Fibroblast of skin of left biceps (primary cell): ENCODE measurements at places on chromosomes 6 and 20.

DNA sequence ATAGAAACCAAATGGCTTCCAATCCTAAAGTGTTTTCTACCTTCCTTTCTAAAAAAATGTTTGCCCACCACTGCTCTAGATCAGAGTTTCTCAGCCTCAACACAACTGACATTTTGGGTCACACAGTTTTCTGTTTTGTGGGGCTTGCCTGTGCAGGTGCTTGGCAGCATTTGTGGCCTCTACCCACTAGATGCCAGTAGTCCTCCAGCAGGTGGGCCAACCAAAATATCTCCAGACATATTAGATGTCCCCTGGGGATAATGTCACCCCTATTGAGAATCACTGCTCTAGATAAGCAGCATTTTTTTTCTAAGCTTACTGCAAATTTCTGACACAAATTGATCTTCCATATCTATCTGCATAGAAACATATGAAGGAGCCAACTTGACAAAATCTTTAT, 26.3 kb upstream of the EPM2A start:
- DNase-seq, result no peak

DNA sequence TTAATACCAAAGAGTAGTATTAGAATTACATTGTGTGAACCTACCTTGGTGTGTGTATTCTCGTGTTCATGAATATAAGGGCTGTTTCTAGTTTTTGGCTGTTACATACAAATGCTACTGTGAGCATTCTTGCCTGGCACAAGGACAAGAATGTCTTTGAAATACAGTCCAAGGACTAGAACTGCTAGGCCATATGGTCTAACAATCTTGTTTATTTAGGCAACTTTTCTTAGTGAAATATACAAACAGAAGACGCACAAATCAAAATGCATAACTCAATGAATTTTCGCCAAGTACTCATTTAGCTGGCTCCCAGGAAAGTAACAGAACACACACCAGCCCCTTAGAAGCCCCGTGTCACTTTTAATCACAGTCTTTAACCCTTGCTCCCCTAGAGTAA, 28.5 kb downstream of the KDM1B start:
- DNase-seq, result peak; percentile 12

- peak; percentile 33 for DNase-seq
Measured at GRCh38 chr20:23225407-23226060, 125.1 kb upstream of the NXT1 start.

DNA sequence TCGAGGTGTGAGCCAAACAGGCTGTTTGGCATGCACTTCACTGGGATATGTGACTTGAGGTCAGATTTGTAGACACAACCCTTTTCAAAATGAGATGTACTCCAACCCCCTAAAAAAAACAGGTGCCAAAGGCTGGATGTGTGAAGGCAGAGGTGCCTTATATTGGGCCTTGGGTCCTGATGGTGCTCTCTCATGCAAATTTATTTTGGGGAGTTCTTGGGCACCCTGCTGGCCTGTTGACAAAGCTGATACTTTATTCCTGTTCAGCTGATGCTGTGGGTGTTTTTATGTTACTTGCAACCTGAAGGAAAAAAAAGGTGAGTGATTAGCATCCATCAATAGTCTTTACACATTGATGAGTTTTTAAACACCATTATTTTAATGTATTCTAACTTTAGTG, 121.5 kb downstream of the DNAH8 start:
- no peak for DNase-seq

GRCh38 chr6:135323979-135324378, 142.9 kb downstream of the MYB start:
- DNase-seq, result no peak

DNA sequence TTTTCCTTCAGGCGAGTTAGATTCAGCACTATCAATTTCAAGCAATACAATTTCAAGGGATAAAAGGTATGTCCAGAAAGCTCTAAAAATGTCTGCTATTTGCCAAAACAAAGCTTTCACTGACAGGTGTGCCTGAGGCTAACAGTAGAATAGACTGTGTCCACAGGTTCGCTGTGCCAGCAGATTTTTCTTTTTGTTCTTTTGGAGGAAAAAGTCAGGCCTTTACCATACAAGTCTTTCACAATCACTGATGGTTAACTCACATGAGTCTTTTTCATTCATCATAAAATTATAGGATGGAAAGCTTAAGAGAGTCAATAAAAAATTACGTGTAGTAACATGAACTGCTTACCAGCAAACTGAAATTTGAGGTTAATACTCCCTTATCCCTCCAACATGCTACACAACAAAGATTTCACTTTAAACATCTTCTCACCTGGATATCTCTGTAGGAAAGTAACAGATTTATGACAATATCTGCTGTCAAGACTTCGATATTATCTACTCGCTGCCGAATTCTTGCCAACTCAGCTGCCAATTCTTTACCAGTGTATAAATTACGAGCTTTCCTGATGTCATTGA, 95.4 kb downstream of the MAP3K5 start:
- no peak for DNase-seq

- DNase-seq, result peak; percentile 67
Measured at GRCh38 chr6:138537106-138537505, 37.8 kb upstream of the NHSL1 start.

GRCh38 chr20:60262967-60263603, 304.9 kb downstream of the CDH26 start:
- no peak for DNase-seq

GRCh38 chr20:22217712-22218352, 366.5 kb downstream of the FOXA2 start:
- DNase-seq, result no peak

DNA sequence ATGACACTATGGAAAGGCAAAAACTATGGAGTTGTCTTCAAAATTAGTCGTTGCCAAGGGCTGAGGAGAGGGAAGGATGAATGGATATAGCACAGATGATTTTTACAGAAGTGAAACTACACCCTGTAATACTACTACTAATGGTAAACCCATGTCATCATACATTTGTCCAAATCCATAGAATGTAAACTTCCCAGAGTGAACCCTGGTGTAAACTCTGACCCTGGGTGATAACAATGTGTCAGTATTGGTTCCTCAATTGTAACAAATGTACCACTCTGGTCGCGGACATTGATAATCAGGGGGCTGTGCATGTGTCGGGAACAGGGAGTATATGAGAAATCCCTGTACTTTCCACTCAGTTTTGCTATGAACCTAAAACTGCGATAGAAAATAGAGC, 72.2 kb downstream of the CNBD2 start:
- no peak for DNase-seq

DNA sequence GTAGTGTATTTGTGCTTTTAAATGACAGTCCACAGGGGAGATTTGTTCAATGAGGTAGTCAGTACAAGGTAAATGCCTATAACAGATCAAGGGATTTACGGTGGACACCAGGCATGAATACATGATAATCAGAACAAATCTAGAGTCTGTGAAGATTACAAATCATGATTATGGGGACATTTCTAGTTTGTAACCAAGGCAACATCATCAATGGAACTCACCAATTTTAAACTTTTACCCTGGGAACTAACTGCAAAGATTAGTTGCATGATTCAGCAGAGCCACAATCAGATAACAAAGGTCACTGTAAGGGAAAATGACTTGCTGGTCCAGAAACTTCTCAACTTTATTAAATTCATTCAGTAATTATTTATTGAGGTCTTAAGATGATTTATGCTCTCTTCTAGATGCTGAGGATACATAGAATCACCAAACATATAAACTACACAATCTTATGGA, at the start of gene CRISP1:
Gene CRISP1, minus strand, starts transcription at position 51 of the 459 bp plus-strand sequence. CDS start 9,135 bp downstream, outside the sequence.
- no peak for DNase-seq

- peak; percentile 24 for DNase-seq
Measured at GRCh38 chr6:45608252-45608913, 230.6 kb upstream of the SUPT3H start.

DNA sequence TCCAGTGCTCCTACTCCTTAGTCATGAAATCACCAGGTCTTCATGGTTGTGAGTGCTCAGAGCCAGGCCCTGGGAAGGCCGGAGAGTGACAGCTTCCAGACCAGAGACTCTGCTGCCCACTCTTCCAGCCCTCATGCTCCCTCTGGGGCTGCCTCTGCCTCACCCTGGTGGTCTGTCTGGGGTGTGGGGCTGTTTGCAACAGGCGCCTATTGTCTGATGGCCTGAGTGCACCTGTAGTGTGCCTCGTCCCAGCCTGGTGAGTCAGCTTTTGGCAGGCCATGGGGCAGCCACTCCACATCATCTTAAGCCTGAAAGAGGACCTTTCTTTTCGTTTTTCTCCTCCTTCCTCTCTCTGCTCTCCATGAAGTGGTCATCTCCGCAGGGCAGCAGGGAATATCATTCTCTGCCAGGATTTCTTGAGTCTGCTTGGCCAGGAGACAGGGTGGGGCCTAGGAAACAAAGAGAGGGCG, 173.8 kb downstream of the VEGFA start:
- DNase-seq, result no peak

DNA sequence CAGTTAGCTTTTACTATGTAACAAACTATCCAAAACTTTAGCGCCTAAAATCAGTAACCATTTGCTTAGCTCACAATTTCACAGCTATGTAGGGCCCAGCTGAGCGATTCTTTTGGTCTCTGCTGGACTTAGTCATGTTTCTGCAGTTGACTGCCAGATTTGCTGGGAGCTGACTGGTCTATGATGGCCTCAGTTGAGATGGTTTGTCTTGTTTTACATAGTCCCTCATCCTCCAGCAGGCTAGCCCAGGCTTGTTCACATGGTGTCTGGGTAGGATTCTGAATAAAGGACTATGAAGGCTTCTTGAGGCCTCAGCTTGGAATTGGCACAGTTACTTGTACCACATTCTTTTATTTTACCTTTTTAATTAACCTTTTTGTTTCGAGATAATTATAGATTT, 247.8 kb upstream of the CHD6 start:
- no peak for DNase-seq

DNA sequence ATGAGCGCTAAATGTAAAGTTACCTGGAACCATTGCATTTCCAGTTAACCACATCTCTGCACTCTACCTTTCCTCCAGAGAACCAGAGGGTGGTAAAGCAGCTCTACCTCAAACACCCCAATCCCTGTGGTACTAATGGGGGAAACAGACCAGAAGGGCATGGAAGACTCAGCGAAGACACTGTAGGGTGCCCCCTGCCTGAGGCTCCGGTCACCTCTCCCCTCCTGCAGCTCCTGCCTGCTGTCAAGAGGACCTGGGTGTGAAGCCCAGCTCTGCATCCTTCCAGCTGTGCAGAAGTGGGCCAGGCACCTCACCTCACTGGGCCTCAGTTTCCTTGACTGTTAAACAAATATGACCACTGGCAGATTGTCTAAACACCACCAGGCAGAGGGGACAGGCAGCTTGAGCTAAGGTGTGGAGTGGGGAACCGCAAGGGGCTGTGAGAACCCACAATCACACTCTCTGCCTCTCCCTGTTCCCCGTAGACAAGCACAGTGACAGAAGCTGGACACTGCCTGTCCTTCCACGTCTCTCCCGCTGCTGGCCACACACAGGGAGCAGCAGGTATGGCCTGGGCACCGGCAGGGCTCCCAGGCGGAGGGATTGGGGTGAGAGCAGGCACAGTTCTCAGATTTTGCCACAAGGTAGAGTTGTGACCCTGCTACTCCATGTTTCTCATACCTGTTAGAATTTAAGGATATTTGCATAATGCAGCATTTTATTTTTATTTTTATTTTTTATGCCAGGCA, 9.1 kb upstream of the BPIFA2 start:
- no peak for DNase-seq

DNA sequence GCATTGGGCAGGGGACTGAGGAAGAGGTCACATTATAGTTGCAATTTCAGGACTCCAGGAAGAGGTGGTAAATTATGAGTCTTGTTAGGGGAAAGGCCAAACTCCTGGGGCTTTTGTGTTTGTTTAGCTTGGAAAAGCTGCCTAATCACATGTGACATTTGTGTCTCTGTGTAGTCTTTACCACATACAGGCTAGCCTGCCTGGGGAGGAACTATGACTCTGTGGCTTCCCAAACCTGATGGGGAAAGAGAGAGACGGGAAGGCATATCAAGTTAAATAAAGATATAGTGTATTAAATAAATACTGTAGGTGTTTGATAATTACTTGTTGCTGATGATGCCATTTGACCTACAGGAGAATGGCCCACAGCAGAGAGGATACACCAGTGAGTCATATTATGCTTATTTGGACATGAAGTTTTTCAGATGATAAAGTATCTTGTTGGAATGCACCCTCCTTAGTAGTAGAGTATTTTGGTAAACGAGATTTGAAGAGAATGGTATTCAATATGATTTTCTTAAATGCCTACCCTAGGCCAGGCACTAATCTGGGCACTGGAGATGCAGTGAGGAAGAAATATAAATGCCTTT, 4.0 kb downstream of the BLTP3A start:
- DNase-seq, result no peak

DNA sequence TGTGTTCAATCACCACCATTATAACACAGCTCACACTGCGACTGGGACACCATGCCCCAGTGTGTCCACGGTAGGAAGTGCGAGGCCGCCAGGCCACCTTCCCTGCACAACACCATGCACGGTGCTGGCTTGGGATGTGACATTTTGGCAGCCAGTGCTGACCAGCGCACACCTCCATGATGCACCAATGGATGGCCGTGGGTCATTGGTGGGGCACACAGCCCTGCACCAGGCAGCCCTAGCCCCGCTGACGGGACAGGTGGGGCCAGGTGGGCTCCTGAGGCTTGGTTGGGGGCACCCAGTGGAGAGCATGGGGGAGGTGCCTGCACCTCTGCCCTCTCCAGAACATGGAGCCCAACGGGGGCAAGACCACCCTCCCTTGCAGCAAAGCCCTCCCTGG, 18.2 kb upstream of the FRMD1 start:
- no peak for DNase-seq

DNA sequence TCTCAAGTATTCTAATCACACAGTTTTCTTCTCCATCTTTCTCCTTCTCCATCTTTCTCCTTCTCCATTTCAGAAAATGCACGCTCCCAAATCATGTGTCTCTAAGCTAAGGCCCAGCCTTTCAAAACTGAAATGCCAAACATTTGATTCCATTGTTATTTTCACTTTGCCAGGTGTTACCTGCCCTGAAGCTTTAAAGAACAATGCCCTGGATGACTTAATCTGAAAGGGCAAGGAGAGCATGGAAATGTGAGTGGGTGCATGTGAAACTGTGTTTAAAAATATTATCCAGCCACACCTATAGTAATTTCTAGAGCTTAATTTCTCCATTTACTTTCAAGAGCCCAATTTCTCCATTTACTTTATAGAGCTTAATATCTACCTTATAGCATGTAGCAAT, 42.4 kb upstream of the GCLC start:
- DNase-seq, result no peak

- no peak for DNase-seq
Measured at GRCh38 chr6:53805725-53806124, 10.9 kb downstream of the LRRC1 start.

DNA sequence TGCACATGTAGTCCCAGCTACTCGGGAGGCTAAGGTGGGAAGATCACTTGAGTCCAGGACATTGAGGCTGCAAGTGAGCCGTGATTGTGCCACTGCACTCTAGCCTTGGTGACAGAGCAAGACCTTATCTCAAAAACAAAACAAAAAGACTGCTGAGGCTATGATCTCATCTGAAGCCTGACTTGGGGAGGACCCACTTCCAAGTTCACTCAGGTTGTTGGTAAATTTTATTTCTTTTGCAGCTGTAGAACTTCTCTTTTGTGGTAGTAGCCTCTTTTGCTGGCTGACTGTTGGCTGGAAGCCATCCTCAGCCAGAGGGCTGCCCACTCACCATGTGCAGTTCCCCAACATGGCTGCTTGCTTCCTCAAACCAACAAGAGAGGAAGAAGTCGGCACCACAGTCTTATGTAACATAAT, 36.8 kb upstream of the ME1 start:
- no peak for DNase-seq

GRCh38 chr6:129894921-129895320, 33.8 kb upstream of the TMEM244 start:
- peak; percentile 26 for DNase-seq

GRCh38 chr20:1323830-1324597, 4.9 kb downstream of the SDCBP2 start:
- DNase-seq, result no peak

- no peak for DNase-seq
Measured at GRCh38 chr6:101294051-101294638, 99.4 kb upstream of the GRIK2 start.
